Activated T-helper 1 cell treated with anti-CD3 and anti-CD28 coated beads, Interleukin-12 subunit alpha, Interleukin-12 subunit beta, Interleukin-2, Interleukin-4 antibody, amounts not matched to agents 30 ng/mL and 10 ng/mL and 1 ng/mL, durations not matched to agents 14 hours and 24 hours and 36 hours (primary cell): ENCODE measurements at places on chromosomes 4 and X. TPM values are rescaled to one million over a fixed set of nuclear protein-coding genes. Genes with fewer than 3 reads are reported as not detected.
A peak's percentile ranks its signal among the peaks of the same experiment; 100 is the strongest.

TLR8 gene
- total RNA-seq: not detected in 2 replicates

CHRDL1 gene
- not detected in 2 replicates for total RNA-seq

SOX3 gene
- total RNA-seq: not detected in 2 replicates

GAGE12F gene
- total RNA-seq: not detected in 2 replicates

- no peaks in the 10 kb centered on the region for H3K4me1 ChIP-seq
- H3K4me3 ChIP-seq: no peak overlapping the region
- no peak overlapping the region for H3K27ac ChIP-seq
- no peak for DNase-seq
These were observed 21.8 kb upstream of the PIN4 start for GRCh38 chrX:72159769-72160168.

DNA sequence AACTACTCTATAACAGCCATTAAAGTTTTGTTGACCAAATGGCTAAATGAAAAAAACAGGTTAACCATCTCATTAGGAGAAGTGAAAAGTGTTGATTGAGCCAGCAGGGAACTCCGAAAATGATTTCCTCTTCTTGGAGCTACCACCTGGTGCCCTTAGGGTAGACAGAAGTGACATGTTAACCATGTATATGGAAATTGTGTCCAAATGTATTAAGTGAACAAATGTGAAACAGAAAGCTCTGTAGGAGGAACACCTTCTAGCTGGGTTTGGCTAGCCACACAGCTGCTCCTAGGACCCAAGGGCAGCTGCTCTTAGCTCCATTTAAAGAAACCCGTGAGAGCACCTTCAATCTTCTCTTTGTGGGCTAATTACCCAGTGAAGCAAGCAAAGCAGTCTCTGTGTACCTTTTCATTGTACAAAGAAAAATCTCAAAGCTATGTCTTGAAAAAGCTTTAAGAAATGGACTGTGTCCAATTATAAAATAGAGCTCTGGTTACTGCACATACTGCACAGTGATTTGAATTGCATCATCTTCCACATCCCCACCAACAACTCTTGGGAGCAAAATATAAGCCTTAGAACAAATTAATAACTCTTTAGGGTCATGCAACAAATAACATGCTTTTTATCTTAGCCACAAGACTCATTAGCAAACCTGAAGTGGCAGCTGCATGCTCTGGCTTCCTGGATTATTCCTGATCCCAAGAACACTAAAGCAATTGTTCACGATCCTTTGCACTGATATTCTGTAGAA, 59.2 kb upstream of the PARM1 start:
- no peaks in the 10 kb centered on the region for H3K36me3 ChIP-seq
- peaks cover 8% of the 10 kb centered on the region for H3K27me3 ChIP-seq
- H3K27ac ChIP-seq: no peak overlapping the region
- no peak for DNase-seq
- H3K4me3 ChIP-seq: no peak overlapping the region

GRCh38 chrX:134737061-134737460, 78.8 kb upstream of the PLAC1 start:
- H3K4me1 ChIP-seq: no peaks in the 10 kb centered on the region
- DNase-seq: no peak
- no peak overlapping the region for H3K27ac ChIP-seq
- H3K4me3 ChIP-seq: no peak overlapping the region
- no peaks in the 10 kb centered on the region for H3K36me3 ChIP-seq
- H3K27me3 ChIP-seq: no peaks in the 10 kb centered on the region

DNA sequence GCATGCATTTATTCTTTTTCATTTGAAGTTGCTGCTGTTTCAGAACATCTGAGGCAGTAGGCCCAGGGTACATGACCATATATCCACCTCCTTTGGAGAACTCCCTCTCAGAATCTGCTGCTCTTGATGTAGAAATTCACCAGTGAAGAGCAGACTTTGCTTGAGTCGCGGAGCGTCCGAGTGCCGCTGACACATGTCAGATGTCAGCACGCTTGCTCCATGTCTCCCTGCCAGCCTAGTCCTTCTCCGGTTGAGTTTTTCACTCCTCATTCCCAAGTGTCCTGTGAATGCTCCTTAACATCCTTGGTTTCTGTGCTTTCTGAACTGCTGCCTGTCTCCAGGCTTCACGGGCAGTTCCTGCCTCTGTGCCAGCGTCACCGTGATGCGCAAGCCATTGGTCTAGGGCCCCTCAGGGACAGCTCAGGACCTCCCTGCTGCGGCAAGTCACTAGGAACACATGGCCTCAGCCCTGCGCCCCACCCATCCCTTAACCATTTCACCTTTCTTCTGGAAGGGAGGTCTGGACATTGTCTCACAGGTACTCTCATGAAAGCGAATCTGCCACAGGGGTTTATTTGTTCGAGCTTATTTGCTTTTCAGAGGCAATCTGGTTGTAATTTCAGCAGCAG, 93.1 kb upstream of the RBPJ start:
- DNase-seq: no peak
- peaks cover 4% of the 10 kb centered on the region for H3K4me1 ChIP-seq
- H3K4me3 ChIP-seq: no peak overlapping the region
- H3K36me3 ChIP-seq: peaks cover 2% of the 10 kb centered on the region

GRCh38 chrX:27840881-27841280, 33.1 kb downstream of the MAGEB10 start:
- H3K4me1 ChIP-seq: no peaks in the 10 kb centered on the region
- H3K27me3 ChIP-seq: no peaks in the 10 kb centered on the region
- H3K4me3 ChIP-seq: no peak overlapping the region
- H3K27ac ChIP-seq: no peak overlapping the region
- no peaks in the 10 kb centered on the region for H3K36me3 ChIP-seq

DNA sequence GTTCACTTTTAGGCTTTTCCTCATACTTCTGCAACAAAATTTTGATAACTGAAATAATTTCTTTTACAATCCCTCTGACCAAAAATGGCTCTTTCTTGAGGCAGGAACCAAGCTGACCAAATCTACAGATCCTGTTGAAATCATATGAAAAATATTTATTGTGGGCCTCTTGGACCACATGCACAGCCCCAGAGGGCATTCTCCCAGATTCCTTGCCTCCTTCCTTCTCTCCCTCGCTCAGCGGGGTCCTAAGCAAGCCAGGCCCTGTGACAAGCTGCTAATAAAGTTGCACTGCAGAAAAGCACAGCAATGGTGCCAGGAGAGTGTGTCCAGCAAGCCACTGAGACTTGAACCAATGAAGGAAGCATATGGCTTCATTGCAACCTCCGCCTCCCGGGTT, 40.7 kb downstream of the PRDM5 start:
- H3K27ac ChIP-seq: no peak overlapping the region
- no peaks in the 10 kb centered on the region for H3K4me1 ChIP-seq
- no peaks in the 10 kb centered on the region for H3K36me3 ChIP-seq
- DNase-seq: no peak

- H3K27me3 ChIP-seq: no peaks in the 10 kb centered on the region
- H3K27ac ChIP-seq: no peak overlapping the region
- no peak overlapping the region for H3K4me3 ChIP-seq
- DNase-seq: no peak
These were observed 162.8 kb downstream of the NHS start for GRCh38 chrX:17537723-17538243.

DNA sequence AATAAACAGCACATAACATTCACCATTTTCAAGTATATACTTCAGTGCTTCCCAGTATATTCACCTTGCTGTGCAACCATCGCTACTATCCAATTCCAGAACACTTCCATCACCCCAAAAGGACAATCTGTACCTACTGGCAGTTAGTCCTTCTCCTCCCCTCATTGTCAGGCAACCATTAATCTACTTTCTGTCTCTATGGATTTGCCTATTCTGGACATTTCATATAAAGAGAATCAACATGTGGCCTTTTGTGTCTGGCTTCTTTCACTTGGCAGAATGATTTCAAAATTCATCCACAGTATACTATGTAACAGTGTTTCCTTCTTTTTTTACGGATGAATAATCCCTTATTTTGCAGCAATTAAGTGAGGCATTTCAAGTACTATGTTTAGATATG, 189.4 kb downstream of the FBXW7 start:
- no peak overlapping the region for H3K27ac ChIP-seq
- H3K4me1 ChIP-seq: no peaks in the 10 kb centered on the region
- no peak overlapping the region for H3K4me3 ChIP-seq
- H3K36me3 ChIP-seq: peaks cover 14% of the 10 kb centered on the region
- H3K27me3 ChIP-seq: no peaks in the 10 kb centered on the region

GRCh38 chr4:173682609-173683008, 152.6 kb upstream of the HAND2 start:
- DNase-seq: no peak
- H3K4me3 ChIP-seq: no peak overlapping the region
- H3K4me1 ChIP-seq: no peaks in the 10 kb centered on the region
- no peaks in the 10 kb centered on the region for H3K36me3 ChIP-seq
- peaks cover 2% of the 10 kb centered on the region for H3K27me3 ChIP-seq
- no peak overlapping the region for H3K27ac ChIP-seq

- no peak for DNase-seq
- no peaks in the 10 kb centered on the region for H3K27me3 ChIP-seq
- H3K27ac ChIP-seq: no peak overlapping the region
- no peak overlapping the region for H3K4me3 ChIP-seq
- no peaks in the 10 kb centered on the region for H3K4me1 ChIP-seq
- no peaks in the 10 kb centered on the region for H3K36me3 ChIP-seq
These were observed 923.8 kb downstream of the RAPGEF2 start for GRCh38 chr4:160026721-160027120.

- H3K4me1 ChIP-seq: peaks cover 17% of the 10 kb centered on the region
- no peak overlapping the region for H3K27ac ChIP-seq
- H3K36me3 ChIP-seq: no peaks in the 10 kb centered on the region
- H3K4me3 ChIP-seq: no peak overlapping the region
- no peak for DNase-seq
These were observed 39.3 kb upstream of the IQSEC2 start for GRCh38 chrX:53320543-53321229.

DNA sequence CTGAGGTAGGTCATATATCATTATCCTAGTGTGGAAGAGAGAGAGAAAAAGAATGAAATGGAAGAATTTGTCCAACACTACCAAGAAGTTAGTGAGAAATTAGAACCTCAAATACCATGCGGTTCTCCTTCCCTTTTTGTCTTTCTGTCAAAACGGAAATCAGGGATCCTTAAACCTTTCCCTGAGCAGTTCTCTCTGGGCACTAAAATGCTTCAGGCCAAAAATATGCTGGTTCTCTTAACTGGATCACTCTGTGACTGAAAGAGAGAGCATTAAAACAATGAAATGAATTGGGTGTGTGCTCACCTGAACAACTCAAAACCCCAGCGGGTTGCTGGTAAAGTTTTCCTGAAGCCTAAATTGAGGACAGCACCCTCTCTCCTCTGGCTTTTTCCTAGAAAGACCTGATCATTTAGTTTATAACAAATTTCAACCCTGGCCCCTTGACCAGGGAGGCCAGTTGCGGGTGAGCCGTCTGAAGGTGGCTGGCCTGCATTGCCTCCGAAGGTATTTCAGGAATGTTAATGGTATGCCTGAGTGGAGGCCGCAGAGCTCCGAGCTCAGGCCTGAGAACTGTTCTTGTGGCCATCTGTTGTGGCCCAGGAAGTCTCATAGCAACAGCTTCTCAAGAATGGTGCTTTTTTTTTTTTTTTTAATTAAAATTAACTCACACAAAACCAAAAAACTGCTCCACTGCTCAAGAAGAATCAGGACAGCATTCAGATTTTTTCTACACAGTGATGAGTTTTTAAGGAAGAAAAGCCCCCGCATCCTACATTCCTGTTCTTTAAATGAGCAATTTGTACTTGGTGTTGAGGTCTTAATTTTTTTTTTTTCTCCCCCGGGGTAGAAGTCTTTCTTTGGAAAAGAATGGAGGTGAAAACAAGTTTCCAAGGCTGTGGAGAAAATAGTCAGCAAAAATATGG, 155.1 kb downstream of the SHROOM3 start:
- H3K27ac ChIP-seq: no peak overlapping the region
- DNase-seq: no peak
- no peak overlapping the region for H3K4me3 ChIP-seq
- H3K36me3 ChIP-seq: no peaks in the 10 kb centered on the region

- H3K36me3 ChIP-seq: no peaks in the 10 kb centered on the region
- DNase-seq: no peak
- no peak overlapping the region for H3K27ac ChIP-seq
These were observed 67.0 kb downstream of the FAM13A start for GRCh38 chr4:88989990-88990389.

- DNase-seq: no peak
- no peak overlapping the region for H3K4me3 ChIP-seq
- H3K27ac ChIP-seq: peak overlapping the region; percentile 31
- H3K27me3 ChIP-seq: no peaks in the 10 kb centered on the region
- no peaks in the 10 kb centered on the region for H3K4me1 ChIP-seq
- H3K36me3 ChIP-seq: no peaks in the 10 kb centered on the region
These were observed 189.4 kb downstream of the RAPGEF2 start for GRCh38 chr4:159292137-159292896.

DNA sequence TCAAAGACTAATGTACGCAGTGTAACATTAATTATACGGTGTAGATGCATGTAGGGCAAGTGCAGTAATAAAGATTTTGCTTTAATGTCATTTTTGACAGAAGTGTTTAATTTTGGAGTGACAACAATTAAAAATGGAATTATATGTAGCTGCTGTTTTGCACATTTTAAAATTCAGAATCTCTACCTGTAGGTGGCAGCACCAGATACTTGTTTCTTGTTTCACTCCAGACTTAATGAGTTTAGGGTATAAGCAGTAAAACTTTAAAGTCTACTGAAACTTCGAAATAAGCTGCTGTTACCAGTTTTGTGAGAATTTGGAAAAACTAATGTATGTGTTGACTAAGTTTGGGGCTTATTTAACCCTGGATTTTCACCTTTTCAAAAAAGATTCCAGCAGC, 144.9 kb downstream of the POLA1 start:
- H3K36me3 ChIP-seq: peaks cover 2% of the 10 kb centered on the region
- H3K4me3 ChIP-seq: no peak overlapping the region
- no peaks in the 10 kb centered on the region for H3K4me1 ChIP-seq
- DNase-seq: no peak
- no peaks in the 10 kb centered on the region for H3K27me3 ChIP-seq
- H3K27ac ChIP-seq: no peak overlapping the region

GRCh38 chr4:113979148-113979904, at the start of gene ARSJ:
Gene ARSJ (minus strand): TSS chr4:113979647. CDS start chr4:113978834, 813 bp downstream.
- H3K27ac ChIP-seq: no peak within 1 kb of the TSS
- H3K4me3 ChIP-seq: peak within 1 kb of the TSS; percentile 64
- no peak for DNase-seq
- no peaks in the 10 kb centered on the region for H3K36me3 ChIP-seq
- H3K27me3 ChIP-seq: peaks cover 64% of the 10 kb centered on the region

DNA sequence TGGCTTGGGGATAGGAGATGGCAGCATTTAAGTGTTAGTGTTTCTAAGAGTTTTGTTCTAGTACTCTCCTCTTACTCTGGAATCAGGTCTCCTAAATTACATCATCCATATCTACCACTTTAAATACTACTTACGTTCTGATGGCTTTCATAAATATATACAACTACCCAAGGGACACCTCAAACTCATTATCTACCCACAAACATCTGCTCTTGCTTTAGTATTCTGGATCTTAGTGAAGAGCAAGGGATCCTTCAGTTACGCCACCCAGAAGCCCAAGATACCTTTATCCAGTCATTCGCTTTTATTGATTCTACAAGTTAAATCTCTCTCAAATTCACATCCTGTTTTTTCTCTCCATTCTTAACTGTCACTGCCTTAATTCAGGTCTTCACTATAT, 7.0 kb downstream of the NUP54 start:
- no peak overlapping the region for H3K4me3 ChIP-seq
- no peak overlapping the region for H3K27ac ChIP-seq
- no peaks in the 10 kb centered on the region for H3K27me3 ChIP-seq
- peaks cover 20% of the 10 kb centered on the region for H3K4me1 ChIP-seq
- DNase-seq: no peak
